ENCODE measurements at places on chromosomes 7 and 10.

DNA sequence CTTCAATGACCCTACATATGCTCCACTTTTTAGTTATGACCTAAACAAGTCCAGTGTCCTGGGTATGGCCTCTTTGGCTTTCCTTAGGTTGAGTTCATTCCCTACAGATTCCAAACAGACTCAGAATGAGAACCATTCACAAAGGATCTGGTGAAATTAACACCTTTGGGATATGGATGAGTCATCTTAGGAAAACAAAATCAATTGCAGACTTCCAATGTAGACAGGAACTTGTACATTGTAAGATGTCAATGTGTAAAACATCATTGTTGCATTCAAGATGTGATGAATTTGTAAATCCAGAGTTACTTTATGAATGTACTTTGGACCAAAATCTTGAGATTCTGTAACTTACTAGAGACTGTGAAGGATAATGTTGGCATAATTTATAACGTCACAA lies 43.4 kb upstream of the HECTD2 start:
- DNase-seq = no peak

GRCh38 chr10:133079836-133080682 lies 7.7 kb upstream of the ADGRA1 start:
- DNase-seq = no peak

- DNase-seq = no peak
These were observed 22.3 kb downstream of the CACUL1 start for GRCh38 chr10:118732245-118733165.

- DNase-seq = no peak
These were observed 219.2 kb downstream of the LRMDA start for GRCh38 chr10:75650648-75651047.

DNA sequence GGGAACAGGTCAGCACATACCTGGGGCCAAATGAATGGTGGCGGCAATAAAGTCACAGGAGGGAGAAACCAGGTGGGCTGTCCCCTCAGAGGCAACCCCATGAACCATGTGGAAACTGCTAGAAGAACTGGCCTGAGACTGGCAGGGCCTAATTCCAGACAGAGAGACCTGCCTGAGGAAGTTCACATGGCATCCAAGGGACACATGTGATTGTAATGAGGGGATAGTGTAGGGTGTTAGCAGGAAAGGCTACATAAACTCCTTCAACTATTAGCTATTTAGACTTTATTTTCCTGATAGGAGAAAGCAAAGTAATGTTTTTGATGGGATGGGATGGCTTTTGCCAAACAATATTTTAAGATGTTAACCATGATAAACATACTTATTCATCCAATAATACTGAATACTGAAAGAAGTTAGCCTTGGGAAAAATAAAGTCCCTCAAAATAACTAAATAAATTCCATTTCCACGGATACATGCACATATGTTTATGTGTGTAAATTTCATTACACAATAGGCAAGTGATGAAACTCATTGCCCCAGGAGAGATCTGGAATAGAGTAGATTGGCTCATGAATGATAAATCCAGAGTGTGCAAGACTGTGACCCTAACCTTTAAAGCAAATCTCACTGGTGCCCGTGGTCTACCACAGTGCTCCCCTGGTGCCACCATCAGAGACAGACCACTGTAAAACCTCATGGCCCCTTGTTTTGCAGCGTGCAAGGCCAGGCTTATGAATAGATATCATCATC lies 137.0 kb downstream of the NRF1 start:
- DNase-seq = no peak

- no peak for DNase-seq
These were observed 31.8 kb downstream of the WNT16 start for GRCh38 chr7:121360564-121360963.

GRCh38 chr10:104259456-104259855 lies 4.8 kb downstream of the GSTO1 start:
- DNase-seq = no peak

GRCh38 chr10:45373576-45374349 lies at the start of gene ALOX5:
Gene ALOX5, plus strand, starts transcription at chr10:45374216. Its CDS starts 64 bp downstream, at chr10:45374280.
- DNase-seq = no peak

- no peak for DNase-seq
These were observed 47.7 kb downstream of the SHOC2 start for GRCh38 chr10:110967009-110967630.

- no peak for DNase-seq
These were observed 19.8 kb upstream of the SLC29A3 start for GRCh38 chr10:71299071-71299785.

DNA sequence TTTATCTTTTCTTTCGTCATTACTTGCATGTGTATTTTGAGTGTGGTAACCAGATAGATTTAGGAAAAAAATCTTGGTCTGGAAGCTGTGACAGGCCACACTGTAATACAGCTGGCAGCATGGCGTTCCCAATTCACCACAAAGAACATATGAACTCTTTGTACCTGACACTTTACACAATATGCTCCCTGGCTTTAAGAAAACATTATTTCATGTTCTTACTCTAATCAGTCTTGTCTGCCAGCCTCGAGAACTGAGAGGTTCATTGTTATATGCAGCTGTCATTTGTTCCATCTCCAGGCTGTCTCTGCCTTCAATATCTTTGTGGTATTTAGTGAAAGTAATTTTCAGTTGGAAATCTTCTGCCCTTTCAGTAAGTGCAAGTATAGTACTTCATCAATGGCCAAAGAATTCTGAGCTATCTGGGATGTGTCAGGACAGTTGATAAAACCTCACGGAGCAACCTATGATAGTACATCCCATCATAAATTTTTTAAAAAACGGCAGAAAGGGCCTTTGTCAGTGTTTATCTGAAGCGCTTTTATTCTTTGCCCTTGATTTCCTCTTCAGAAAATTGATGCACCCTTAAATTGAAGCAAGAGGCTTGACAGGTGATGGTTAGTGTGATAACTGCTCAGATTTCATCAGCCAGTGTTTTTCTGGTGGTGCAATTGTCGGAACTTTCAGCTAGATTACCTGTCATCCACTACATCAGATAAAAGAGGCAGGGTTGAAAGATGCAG lies 146.3 kb upstream of the SP8 start:
- DNase-seq = no peak

- DNase-seq = no peak
These were observed 26.0 kb downstream of the PPP1R3A start for GRCh38 chr7:113892818-113893217.

DNA sequence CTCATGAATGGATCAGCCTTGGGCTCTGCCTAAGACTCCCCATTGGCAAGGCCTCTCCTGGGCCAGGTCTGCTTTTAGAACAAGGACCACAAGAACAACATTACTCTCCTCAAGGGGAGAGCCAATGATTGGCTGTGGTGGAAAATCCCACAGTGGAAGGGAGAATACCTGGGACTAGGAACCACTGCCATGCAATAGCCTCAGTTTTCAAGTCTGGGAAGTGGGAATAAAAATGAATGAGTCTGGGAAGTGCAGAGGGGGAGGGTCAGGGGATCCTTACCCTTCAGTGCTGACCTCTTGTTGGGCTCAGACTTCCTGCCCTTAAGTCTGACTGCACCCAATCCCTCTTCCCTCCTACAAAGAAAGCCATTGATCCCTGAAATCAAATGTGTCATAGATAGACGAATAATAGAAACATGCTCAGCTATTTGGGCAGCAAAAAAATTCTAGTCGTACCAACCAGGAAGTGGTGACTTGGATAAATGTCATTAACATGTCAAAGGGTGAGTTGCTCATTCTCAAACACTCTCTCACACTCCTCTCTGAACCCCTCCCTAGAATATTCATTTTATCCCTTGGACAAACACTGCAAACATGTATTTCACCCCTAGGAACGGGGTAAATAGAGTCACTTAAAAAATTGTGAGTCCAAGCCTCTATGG lies 123.6 kb downstream of the SH3PXD2A start:
- DNase-seq = no peak

DNA sequence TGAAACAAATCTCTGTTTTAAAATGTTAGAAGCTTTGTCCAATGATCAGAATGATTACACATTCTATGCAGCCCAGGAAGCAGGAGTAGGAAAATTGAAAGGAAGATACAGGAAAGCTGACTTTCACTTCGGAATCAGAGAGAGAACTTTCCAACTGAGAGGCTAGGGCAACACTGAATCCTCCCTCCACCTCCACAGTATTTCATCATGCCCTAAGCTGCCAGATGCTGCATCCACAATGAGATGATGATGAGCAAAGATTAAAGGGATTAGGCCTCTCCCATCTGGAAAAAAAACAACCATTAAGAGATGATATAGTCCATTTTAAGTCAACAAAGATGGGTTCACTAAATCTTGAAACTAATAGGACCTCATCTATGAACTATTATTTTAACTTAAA lies 215.6 kb downstream of the GPR37 start:
- DNase-seq = no peak

DNA sequence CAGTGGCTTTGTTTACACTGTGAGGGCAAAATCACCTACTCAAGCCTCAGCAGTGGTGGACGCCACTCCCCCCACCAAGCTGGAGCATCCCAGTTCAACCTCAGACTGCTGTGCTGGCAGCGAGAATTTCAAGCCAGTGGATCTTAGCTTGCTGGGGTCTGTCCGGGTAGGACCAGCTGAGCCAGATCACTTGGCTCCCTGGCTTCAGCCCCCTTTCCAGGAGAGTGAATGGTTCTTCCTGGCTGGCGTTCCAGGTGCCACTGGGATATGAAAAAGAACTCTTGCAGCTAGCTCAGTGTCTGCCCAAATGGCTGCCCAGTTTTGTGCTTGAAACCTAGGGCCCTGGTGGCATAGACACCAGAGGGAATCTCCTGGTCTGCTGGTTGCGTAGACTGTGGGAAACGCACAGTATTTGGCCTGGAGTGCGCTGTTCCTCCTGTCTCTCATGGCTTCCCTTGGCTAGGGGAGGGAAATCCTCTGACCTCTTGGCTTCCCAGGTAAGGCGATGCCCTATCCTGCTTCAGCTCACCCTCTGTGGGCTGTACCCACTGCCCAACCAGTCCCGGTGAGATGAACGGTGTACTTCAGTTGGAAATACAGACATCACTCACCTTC lies 398.5 kb downstream of the ATRNL1 start:
- no peak for DNase-seq

GRCh38 chr10:119865699-119866240 lies 6.9 kb downstream of the MCMBP start:
- no peak for DNase-seq

DNA sequence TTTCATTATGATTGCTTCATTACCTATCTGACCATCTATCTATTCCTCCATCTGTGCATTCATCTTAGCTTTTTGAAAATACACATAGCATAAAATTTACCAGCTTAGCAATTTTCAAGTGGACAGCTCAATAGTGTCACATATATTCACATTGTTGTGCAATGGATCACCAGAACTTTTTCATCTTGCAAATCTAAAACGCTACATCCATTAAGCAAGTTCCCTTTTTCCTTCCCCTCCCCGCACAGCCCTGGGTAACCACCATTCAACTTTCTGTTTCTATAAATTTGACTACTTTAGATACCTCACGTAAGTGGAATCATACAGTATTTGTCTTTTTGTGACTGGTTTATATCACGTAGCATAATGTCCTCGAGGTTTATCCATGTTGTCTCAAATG lies 78.0 kb upstream of the ADRB1 start:
- no peak for DNase-seq

GRCh38 chr7:76403780-76404494 lies 5.6 kb downstream of the SSC4D start:
- no peak for DNase-seq

DNA sequence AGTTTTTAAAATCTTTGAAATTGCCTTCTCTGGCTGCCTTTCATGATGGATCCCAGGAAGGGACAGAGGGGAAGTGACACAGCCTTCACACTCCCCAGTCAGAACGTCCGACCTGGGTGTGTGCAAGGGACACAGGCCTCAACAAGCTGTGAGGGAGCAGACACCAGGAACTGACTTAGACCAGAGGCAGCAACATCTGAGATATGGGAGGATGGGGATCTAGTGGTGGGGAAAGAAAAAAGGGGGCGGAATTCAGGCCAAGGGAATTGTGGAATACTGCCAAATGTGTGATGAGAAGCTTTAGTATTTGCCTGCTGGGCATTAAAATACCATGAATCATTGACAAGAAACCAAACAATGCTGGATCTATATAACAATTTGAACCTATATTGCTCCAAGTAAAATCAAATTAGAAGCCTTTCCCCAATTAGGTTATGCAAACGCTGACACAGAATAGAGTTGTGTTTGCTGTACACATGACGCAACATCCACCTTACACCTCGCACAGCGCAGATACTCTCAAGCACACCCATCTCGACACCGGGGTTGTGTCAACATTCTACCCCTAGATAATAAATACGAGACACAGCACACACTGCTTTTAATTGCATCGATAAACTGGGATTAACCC lies 17.2 kb upstream of the MNX1 start:
- DNase-seq = no peak

- DNase-seq = no peak
These were observed 35.2 kb downstream of the GPAM start for GRCh38 chr10:112148331-112148730.

- peak; percentile 72 for DNase-seq
These were observed 110.5 kb downstream of the IPMK start for GRCh38 chr10:58157076-58157766.

DNA sequence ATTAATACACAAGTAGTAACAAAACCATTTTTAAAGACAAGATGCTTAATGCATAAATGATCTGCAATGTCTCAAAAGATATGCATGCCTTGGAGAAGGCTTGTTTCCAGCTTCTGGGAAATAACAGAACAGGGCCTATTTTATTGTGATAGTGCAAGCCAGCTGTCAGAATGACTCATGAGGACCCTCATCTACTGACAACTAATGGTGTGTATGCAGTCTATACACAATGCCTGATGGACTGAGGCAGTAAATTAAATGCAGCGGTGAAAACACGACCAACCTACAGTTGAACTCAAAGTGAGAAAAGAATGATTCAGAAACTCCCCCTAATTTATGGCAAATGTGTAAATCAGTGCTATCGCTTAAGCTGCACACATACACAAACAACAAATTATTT lies 46.3 kb downstream of the VPS41 start:
- DNase-seq = no peak

DNA sequence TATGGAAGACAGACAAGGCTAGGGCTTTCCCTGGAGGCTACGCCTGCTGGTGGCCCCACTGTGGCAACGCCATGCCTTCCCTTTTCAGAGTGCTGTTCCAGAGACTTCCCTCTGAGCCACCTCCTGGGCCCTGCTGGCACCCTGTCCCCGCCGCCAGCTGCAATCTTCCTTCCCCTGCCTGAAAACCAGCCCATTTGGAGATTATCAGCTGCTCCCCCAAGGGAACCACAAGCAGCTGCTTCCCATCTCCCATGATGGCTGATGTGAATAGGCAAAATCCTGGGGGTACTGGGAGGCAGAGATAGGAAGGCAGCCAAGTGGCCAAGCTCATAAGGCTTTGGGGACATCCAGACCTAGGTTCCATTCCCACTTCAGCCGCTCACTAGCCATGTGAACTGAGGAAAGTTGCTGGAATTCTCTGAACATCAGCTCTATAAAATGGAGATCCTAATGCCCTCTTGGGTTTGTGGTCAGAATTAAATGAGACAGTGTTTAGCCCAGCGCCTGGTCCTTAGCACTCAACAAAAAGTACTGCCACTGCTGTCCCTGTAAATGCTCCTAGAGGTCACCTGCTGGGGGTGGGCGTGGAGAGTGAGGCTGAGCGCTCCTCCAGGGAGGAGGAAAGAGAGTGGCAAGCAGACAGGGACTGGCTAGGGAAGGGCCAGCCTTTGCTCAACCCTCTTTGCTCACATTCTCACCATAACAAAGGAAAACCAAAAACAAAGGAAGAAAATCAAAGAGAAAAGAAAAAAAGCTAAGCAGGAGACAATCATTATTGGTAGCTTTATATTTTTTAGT lies 5.9 kb downstream of the TSPAN33 start:
- no peak for DNase-seq

Measured in AG04449 (cell line).